Fibroblast of lung (primary cell): ENCODE measurements at places on chromosomes 4 and X. TPM values are rescaled to one million over a fixed set of nuclear protein-coding genes. Genes with fewer than 3 reads are reported as not detected.

The USP17L25 gene
- total RNA-seq: not detected in 2 replicates

The DNAAF6 gene
- not detected in 2 replicates for total RNA-seq

The SLITRK4 gene
- total RNA-seq: under 0.01 and 0.99 TPM in 2 replicates

GRCh38 chr4:7999279-7999678 lies 59.6 kb upstream of the AFAP1 start:
- no peak overlapping the region for H3K27ac ChIP-seq
- no peak for DNase-seq
- no peaks in the 10 kb centered on the region for H3K4me1 ChIP-seq
- no peaks in the 10 kb centered on the region for H3K27me3 ChIP-seq
- H3K36me3 ChIP-seq: no peaks in the 10 kb centered on the region

DNA sequence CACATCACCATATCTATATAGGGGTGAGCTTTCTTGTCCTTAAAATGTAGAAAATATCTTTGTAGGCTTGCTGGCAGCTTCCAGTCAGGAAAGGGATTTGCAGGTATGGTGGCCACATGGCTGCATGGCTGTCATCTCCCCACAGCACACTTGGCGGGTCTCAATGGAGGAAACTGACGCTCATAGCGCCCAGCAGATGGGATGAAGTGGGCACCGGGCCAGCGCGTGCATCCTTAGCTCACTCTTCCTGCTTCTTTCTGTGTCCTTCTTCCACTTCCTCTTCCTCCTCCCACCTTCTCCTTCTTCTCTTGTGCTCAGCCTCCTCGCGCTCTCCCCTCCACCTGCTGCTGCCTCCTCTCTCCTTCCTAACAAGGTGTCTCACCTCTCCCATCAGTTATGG lies 156.2 kb upstream of the PSAPL1 start:
- no peak overlapping the region for H3K4me3 ChIP-seq
- H3K4me1 ChIP-seq: no peaks in the 10 kb centered on the region
- no peaks in the 10 kb centered on the region for H3K27me3 ChIP-seq
- DNase-seq: no peak

DNA sequence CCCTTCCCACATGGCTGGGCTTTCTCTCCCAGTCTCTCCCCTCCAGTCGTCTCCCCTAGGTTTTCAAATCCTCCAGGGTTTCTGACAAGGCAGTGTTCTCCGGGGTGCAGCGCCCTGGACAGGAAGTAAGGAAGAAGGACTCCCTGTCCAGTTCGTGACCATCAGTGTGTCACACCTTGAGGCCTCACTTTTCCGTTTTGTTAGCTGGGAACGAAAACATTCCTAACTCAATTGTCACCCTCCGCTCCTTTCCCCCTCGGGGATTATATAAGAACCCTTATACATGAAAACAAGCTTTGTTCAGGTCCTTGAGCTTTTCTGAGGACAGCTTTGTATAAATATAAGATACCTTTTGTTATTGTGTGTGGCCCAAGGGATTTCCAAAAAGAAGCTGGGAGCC lies 92.1 kb downstream of the KDR start:
- H3K4me1 ChIP-seq: no peaks in the 10 kb centered on the region
- no peaks in the 10 kb centered on the region for H3K27me3 ChIP-seq
- DNase-seq: peak; percentile 4

DNA sequence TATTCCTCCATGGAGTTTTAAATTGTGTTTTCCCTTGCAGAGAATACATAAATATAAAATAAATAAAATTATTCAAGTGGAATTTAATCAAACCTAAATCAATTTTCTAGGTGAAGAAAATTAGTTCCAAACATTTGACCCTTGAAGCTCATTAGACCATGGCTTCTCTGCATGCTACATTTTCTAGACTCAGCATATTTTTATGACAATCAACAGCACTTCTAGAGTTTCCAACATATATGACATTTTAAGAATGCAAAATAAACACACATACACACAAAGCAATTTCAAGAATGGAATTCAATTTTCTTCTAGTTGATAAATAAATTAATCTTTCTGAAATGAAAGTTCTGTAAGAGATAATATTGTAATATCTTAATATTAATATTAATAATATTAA lies 1083.9 kb upstream of the INTU start:
- no peaks in the 10 kb centered on the region for H3K4me1 ChIP-seq
- H3K27me3 ChIP-seq: no peaks in the 10 kb centered on the region
- H3K4me3 ChIP-seq: no peak overlapping the region

DNA sequence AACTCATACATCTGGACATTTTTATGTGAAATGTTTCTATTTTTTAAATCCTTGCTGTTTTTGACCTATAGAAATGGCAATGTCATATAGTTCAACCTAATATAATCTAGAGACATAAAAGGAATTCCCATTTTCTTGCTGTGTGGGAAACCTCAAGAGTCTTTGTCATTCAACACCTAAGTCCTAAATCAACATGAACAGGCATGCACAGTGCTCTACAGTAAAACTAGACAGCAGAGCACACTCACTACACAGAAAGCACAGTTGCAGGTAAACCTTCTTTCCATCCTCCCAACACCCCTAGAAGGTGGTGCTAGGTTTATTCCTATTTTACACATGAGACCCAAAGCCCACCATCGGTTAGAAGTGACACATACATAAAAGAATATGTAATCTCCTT lies 79.1 kb upstream of the C1QTNF7 start:
- H3K27me3 ChIP-seq: no peaks in the 10 kb centered on the region
- H3K4me1 ChIP-seq: peaks cover 7% of the 10 kb centered on the region
- no peak for DNase-seq

DNA sequence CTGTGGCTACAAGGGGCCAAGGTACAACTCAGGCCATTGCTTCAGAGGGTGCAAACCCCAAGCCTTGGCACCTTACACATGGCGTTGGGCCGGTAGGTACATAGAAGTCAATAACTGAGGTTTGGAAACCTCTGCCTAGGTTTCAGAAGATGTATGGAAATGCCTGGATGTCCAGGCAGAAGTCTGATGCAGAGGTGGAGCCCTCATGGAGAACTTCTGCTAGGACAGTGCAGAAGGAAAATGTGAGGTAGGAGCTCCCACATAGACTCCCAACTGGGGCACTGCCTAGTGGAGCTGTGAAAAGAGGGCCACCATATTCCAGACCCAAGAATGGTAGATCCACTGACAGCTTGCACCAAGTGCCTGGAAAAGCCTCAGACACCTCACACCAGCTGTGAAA lies 92.1 kb upstream of the SFRP2 start:
- H3K4me3 ChIP-seq: no peak overlapping the region
- no peak overlapping the region for H3K27ac ChIP-seq
- H3K27me3 ChIP-seq: no peaks in the 10 kb centered on the region
- H3K36me3 ChIP-seq: no peaks in the 10 kb centered on the region
- no peaks in the 10 kb centered on the region for H3K4me1 ChIP-seq
